ENCODE measurements at places on chromosomes 7 and 10. TPM values are rescaled to one million over a fixed set of nuclear protein-coding genes. Genes with fewer than 3 reads are reported as not detected.
A peak's percentile ranks its signal among the peaks of the same experiment; 100 is the strongest.

TNRC18 gene
- total RNA-seq, result 73.7 TPM

GRCh38 chr10:88318803-88319202 lies 264.3 kb downstream of the RNLS start:
- H3K4me3 ChIP-seq, result no peak overlapping the region
- no peaks in the 10 kb centered on the region for H3K36me3 ChIP-seq
- no peaks in the 10 kb centered on the region for H3K27me3 ChIP-seq
- no peak for DNase-seq

GRCh38 chr7:133044722-133045473 lies 37.0 kb downstream of the CHCHD3 start:
- peaks cover 10% of the 10 kb centered on the region for H3K4me1 ChIP-seq
- no peak overlapping the region for H3K4me3 ChIP-seq
- no peak overlapping the region for H3K27ac ChIP-seq
- H3K27me3 ChIP-seq, result no peaks in the 10 kb centered on the region

GRCh38 chr7:124688991-124689390 lies 76.6 kb downstream of the GPR37 start:
- H3K4me3 ChIP-seq, result no peak overlapping the region
- no peak for DNase-seq
- no peaks in the 10 kb centered on the region for H3K4me1 ChIP-seq
- H3K27ac ChIP-seq, result no peak overlapping the region
- no peaks in the 10 kb centered on the region for H3K27me3 ChIP-seq
- H3K36me3 ChIP-seq, result no peaks in the 10 kb centered on the region

GRCh38 chr7:130485734-130486113 lies 6.2 kb upstream of the MEST start:
- peak overlapping the region; percentile 98 for H3K4me3 ChIP-seq

GRCh38 chr10:124033887-124034218 lies 59.5 kb downstream of the CHST15 start:
- no peak overlapping the region for H3K27ac ChIP-seq
- H3K4me1 ChIP-seq, result peaks cover 4% of the 10 kb centered on the region
- H3K36me3 ChIP-seq, result no peaks in the 10 kb centered on the region
- DNase-seq, result no peak

DNA sequence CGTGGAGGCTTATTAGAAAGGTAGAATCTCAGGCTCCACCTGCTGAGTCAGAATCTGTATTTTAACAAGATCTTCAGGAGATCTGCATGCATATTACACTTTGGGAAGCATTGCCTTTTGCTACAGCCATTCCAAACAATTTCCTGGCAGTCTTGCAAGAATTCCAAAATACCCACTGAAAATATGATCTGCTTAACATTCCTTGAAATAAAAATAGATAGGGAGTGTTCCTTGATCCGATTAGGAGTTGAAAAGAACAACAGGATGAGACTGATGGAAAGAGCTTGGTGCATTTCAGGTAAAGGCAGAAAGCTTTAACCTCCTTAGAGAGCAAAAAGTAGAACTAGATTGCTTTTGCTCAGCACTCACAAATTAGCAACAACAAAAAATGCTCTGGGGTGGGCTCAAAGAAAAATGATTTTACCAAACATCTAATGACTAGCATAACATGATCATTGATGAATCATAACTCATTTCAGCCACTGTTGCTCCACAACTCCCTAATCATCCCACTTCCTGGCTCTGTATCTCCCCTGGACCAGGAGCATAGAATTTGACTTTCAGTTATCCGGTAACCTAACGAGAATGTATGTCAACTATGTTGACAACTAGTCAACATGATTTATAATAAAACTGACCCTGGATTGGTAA lies 115.2 kb downstream of the RNLS start:
- H3K4me3 ChIP-seq, result no peak overlapping the region
- no peak overlapping the region for H3K27ac ChIP-seq
- peaks cover 3% of the 10 kb centered on the region for H3K4me1 ChIP-seq
- no peaks in the 10 kb centered on the region for H3K27me3 ChIP-seq
- no peaks in the 10 kb centered on the region for H3K36me3 ChIP-seq

CNNM1 gene
- not detected for total RNA-seq

GRCh38 chr10:119655566-119656001 lies 4.4 kb downstream of the BAG3 start:
- H3K4me1 ChIP-seq, result peaks cover 19% of the 10 kb centered on the region
- no peak overlapping the region for H3K27ac ChIP-seq
- no peak for DNase-seq
- H3K4me3 ChIP-seq, result no peak overlapping the region
- H3K27me3 ChIP-seq, result no peaks in the 10 kb centered on the region
- H3K36me3 ChIP-seq, result 0 out of 2 replicates have a peak, but pooled peaks cover 3% of the 10 kb centered on the region

DNA sequence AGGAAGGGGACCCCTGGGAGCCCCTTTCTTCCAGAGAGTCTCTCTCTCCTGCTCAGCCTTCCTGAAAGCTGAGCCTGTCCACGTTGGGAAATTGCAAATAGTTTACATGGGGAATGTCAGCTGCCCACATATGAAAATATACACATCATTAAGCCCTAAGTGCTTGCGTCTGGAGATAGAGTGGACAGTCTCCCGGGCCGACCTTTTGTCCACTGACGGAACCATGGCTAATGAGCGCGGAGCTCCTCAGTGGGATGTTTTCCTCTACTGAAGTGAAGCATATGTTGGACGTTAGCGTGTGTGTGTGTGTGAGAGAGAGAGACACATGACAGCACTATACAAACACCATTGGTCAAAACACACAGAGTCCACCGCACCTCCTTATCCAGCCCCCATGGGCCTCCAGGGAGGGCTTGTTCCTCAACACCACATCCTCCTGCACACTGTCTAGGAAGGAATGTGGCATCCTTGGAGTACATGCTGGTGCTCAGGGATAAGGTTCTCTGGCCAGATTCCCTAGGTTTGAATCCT lies 128.4 kb downstream of the RGS10 start:
- H3K4me1 ChIP-seq, result peaks cover 28% of the 10 kb centered on the region
- H3K27ac ChIP-seq, result peak overlapping the region; percentile 95
- DNase-seq, result peak; percentile 46
- no peak overlapping the region for H3K4me3 ChIP-seq
- H3K36me3 ChIP-seq, result no peaks in the 10 kb centered on the region

- H3K36me3 ChIP-seq, result no peaks in the 10 kb centered on the region
- H3K27me3 ChIP-seq, result no peaks in the 10 kb centered on the region
- DNase-seq, result no peak
Measured at GRCh38 chr10:62225362-62225761, 43.3 kb downstream of the RTKN2 start.

DNA sequence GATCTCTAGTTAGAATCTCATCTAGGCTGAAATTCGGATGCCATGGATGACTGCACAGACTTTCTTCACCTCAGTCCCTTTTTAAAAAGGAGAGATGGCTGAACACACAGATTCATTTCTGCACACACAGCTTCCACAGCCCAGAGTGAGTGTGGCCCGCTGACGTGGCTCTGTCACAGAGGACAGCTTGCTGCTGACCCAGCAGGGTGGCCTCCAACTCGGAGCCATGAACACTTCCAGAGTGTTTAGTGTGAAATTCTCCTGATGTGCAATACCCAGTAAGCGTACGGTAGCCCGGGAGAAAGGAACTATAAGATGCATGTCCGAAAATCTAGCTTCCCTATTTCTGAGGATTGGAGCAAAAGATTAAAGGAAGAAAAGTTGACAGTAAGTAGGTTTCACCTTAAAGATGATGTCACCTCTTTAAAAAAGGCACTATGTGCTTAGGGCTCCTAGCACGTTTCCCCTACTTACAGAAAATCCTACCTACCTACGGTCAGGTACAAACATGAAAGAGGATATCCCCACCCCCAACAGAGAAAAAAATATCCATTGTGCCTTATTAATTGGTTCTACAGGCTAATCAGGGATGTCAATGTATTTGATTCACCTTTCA lies 162.2 kb downstream of the RAPGEF5 start:
- DNase-seq, result no peak
- no peaks in the 10 kb centered on the region for H3K36me3 ChIP-seq
- H3K27ac ChIP-seq, result no peak overlapping the region

ZNHIT1 gene
- total RNA-seq, result 64.0 TPM

DNA sequence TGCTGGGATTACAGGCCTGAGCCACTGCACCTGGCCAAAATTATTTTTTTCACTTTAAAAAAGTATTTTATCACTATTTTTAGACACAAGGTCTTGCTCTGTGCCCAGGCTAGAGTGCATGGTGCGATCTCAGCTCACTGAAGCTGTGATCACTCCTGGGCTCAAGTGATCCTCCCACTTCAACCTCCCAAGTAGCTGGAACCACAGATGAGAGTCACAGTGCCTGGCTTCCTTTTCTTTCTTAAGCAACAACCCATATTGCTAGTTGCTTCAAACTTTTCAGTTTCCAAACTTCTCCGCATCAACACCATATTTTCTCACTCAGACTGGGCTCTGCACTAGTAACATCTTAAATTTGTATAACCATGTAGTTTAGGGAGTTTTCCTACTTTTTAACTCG lies 9.5 kb upstream of the SMC3 start:
- no peaks in the 10 kb centered on the region for H3K27me3 ChIP-seq
- peaks cover 39% of the 10 kb centered on the region for H3K4me1 ChIP-seq
- H3K27ac ChIP-seq, result peak overlapping the region; percentile 70

MRPL43 gene
- 84.1 TPM for total RNA-seq

GRCh38 chr10:126463286-126463685 lies 75.0 kb upstream of the ADAM12 start:
- no peaks in the 10 kb centered on the region for H3K4me1 ChIP-seq
- H3K27ac ChIP-seq, result no peak overlapping the region
- DNase-seq, result no peak
- no peaks in the 10 kb centered on the region for H3K27me3 ChIP-seq
- no peak overlapping the region for H3K4me3 ChIP-seq
- H3K36me3 ChIP-seq, result no peaks in the 10 kb centered on the region

- H3K4me1 ChIP-seq, result peaks cover 20% of the 10 kb centered on the region
- H3K4me3 ChIP-seq, result no peak overlapping the region
- no peaks in the 10 kb centered on the region for H3K36me3 ChIP-seq
- no peak for DNase-seq
- H3K27me3 ChIP-seq, result no peaks in the 10 kb centered on the region
- no peak overlapping the region for H3K27ac ChIP-seq
Measured at GRCh38 chr10:68301790-68302502, 29.9 kb upstream of the HNRNPH3 start.

ATOH7 gene
- total RNA-seq, result 0.54 TPM

GRCh38 chr10:71763352-71764127 lies 9.8 kb downstream of the VSIR start:
- H3K27ac ChIP-seq, result peak overlapping the region; percentile 98
- peaks cover 48% of the 10 kb centered on the region for H3K4me1 ChIP-seq

INTS15 gene
- 24.7 TPM for total RNA-seq

- no peaks in the 10 kb centered on the region for H3K36me3 ChIP-seq
- H3K4me3 ChIP-seq, result no peak overlapping the region
- H3K27me3 ChIP-seq, result no peaks in the 10 kb centered on the region
Measured at GRCh38 chr7:35272246-35272645, 18.3 kb upstream of the TBX20 start.

DNA sequence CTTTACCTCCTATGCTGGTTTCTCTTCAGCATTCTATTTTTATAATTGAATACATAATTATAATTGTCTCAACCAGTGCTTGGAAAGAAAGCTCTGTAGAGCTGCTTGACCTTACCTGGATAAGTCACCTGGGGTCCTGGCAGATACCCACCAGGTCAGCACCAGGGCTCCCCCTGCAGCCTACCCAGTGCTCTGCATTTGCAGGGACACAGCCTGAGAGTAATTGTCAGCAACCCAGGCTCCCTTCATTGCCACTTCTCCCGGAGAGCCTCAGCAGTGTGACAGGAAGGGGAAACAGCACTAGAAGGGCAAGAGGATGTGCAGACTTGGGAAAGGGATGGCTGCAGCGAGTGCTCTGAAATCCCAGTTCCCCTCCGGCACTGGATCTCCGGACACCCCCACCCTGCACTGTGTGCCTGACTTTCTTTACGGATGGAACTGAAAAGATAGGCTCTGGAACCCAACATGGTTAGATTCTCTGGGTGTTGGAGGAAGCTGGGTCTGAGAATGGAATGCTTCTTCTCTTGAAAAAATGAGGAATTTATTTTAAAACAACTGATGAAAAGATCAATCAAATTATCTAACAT lies 11.4 kb upstream of the PAX4 start:
- DNase-seq, result peak; percentile 82
- no peak overlapping the region for H3K27ac ChIP-seq
- no peaks in the 10 kb centered on the region for H3K36me3 ChIP-seq

ENKUR gene
- total RNA-seq, result 0.72 TPM

Data from Caco-2 (cell line).